Stimulated activated CD8-positive, alpha-beta memory T cell treated with anti-CD3 and anti-CD28 coated beads, Interleukin-15, amount 100 ng/mL, for 24 hours (primary cell): ENCODE measurements at places on chromosomes 11 and 22.

GRCh38 chr11:35082321-35083180 lies 56.4 kb upstream of the CD44 start:
- DNase-seq: peak; percentile 40

GRCh38 chr11:40125054-40125453 lies 1334.4 kb downstream of the LRRC4C start:
- DNase-seq: no peak

DNA sequence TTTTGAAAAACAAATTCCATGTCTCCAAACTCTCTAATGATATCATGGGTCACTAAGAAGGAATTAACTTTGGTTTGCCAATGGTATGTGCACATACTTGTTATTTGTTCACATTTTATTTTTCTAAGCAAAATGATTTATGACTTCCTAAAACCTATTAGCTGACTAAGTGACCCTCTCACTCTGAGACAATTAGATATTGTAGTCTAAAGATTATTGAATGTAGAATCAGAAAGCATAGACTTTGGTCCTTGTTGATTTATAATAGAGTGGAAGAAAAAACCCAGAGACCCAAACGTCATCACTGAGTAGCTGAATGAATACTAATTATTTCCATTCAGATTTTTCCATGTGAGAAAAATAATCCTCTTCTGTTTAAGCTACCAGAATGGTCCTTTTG lies 243.5 kb upstream of the ANO3 start:
- DNase-seq: no peak

GRCh38 chr22:20615021-20615420 lies 107.6 kb downstream of the MED15 start:
- no peak for DNase-seq

DNA sequence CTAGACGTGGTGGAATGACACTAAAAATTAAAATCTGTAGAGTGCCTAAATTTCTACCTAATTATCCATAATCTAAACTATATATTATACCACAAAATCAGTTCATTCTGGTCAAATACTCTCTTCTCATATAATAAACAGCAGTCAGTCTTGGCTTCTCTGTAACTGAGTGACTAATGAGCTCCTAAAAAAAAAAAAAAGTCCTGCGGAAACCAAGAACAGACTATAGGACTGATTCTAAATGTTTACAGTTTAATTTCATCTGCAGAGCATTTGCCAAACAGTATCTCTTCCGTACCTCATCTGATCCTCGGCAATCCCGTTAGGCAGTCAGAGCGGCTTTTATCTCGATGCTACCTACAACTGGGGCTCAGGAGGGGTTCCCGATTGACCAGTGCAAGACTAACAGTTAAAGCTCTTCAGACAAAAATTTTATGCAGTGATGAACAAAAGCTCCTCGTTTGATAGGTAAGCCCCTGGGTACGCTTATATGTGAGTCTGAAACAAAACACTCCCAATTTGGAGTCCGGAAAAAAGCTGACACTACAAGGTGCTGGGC lies 686 bp downstream of the KIF18A start:
- no peak for DNase-seq

GRCh38 chr11:103370076-103370475 lies 260.9 kb downstream of the DYNC2H1 start:
- no peak for DNase-seq

- no peak for DNase-seq
These were observed 193.5 kb downstream of the UVRAG start for GRCh38 chr11:76008474-76008873.

- no peak for DNase-seq
These were observed 65.0 kb downstream of the SLC36A4 start for GRCh38 chr11:93132836-93133235.

DNA sequence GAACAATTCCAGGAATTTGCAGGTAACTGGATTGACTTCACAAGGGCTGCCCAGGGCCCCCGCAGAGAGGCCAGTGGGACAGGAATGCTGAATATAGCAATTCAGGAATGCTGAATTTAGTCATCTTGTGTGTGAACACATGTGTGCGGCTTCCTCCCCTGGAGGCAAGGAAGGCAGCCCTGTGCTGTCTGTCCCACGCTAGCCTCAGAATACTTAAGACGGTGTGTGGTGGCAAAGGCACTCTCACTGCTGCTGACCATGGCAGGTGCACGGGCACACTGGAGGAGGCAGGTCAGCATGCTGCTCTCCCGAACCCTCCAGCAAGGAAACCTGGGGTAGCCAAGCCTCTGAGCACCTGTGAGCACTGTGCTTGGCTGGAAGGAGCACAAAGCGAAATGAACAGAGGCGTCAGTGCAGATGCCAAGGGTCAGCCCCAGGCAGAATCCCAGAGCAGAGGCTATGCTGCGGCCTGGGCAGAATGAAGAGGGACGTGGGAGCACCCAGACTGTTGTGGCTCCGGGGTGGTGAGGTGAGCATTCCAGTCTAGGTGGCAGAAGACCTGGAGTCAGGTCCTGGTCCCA lies 2.7 kb downstream of the GNAZ start:
- no peak for DNase-seq

DNA sequence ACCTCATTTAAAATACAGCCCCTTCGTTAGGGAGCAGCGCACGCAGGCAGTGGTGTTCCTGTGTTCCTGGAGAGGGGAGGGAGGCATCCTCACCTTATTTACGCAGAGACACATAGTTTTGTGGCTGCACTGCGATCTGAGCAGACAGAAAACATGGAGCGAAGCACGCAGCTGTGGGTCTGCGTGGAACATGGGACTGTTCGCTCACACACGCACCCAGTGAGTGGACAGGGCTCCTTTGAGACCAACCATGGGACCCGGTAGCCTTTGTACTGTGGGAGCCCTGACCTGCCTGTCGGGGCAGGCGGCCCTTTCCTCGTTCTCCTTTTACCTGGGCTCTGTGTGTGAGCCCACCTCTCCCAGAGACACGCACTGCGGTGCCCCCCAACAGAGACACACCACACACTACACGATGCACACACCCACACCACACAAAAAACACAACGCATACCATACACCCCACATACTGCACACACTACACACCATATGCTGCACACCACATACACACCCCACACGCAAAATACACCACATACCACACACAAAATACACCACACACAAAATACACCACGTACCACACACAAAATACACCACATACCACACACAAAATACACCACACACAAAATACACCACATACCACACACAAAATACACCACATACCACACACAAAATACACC lies 1245.7 kb downstream of the BRD1 start:
- DNase-seq: no peak

- no peak for DNase-seq
These were observed 174.2 kb downstream of the ETS1 start for GRCh38 chr11:128412847-128413791.

- DNase-seq: no peak
These were observed 4.7 kb downstream of the UCP3 start for GRCh38 chr11:74004046-74004695.

DNA sequence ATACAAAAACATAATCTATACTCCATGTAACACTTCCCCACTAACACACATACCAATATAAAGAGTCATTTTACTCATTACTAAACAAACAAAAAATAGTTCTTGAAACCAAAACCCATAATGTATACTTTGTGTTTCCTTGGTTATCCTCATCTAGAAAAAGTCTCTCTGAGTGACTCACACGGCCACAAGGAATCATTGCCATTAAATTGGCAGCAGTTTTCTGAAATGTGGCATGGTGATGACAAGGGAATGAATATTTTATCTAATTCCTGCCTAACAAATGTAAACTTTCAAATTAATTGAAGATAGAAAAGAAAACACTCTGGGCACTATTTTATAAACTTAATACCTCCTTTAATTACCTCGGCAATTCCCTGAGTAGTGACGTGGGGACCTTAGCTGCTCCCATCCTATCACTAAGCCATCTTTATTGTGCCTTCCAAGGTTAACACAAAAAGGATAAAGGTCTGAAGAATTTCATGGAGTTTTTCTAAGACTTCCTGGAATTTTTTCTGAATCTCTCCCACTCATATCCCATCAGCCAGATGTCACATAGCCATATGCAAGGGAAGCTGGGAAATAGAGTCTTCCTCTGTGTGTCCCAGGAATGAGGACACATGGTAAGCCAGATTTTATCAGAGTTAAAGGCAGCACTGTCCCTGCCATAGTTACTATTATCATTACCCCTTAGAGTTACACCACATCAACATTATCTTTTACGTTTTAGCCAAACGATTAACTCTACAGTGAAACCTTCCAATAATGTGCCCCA lies 857.2 kb upstream of the TENM4 start:
- no peak for DNase-seq

DNA sequence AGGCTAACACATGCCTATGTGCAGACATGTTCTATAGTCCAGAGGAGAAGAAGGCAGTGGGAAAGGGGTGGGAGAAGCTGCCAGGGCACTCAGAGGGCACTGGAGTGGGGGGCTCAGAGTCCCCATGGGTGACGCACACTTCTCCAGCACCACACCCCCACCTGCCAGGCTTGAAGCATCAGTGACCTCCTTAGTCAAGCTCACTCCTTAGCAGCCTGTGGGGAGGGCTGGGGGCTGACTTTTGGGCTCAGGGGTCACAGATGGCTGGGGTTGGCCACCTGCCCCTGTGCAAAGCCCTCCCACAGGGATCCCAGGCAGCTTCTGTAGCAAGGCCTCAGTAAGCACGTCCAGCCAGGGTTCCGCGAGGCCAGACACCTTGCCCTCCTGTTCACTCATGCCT lies 18.8 kb downstream of the TRIM29 start:
- DNase-seq: no peak

DNA sequence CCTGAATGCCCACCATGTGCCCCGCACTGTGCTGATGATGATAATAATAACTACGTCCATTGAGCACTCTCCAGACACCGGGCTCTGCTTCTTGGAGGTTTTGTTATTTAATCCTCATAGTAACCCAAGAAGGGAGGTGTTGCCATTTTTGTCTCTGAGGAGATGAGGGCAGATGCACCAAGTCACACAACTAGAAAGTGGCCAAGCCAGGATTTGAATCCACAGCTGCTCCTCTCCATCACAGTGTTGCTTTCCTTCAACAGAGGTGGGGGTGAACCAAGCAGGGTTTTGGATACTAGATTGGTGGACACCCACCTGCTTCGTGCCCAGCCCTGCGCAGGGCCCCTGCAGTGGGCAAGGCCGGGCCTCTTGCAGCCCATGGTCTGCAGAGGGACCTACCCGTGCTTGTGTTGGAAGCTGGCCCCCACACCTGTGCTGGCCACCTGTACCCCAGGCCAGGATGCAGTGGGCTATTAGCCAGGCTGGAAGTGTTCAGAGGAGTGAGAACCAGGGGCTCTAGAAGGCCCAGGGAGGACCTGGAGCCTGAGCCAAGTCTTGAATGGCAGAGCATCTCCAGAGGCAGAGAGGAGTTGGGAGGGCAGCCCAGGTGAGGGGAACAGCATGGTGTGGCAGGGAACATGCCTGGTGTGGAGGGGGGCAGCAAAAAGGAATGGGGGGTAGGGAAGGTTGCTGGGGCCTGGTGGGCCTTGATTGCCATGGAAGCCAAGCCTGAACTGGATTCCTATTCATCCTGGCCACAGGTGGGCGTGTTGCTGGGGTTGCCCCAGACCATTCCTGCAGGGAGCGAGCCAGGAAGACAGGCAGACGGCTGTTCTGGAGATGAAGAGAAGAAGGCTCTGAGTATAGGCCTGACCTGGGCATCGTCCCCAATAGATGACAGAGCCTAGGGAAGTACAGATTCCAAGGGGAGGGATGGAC lies 2.7 kb upstream of the DPP3 start:
- no peak for DNase-seq

- DNase-seq: no peak
These were observed 11.4 kb downstream of the DNAL4 start for GRCh38 chr22:38782402-38783094.

DNA sequence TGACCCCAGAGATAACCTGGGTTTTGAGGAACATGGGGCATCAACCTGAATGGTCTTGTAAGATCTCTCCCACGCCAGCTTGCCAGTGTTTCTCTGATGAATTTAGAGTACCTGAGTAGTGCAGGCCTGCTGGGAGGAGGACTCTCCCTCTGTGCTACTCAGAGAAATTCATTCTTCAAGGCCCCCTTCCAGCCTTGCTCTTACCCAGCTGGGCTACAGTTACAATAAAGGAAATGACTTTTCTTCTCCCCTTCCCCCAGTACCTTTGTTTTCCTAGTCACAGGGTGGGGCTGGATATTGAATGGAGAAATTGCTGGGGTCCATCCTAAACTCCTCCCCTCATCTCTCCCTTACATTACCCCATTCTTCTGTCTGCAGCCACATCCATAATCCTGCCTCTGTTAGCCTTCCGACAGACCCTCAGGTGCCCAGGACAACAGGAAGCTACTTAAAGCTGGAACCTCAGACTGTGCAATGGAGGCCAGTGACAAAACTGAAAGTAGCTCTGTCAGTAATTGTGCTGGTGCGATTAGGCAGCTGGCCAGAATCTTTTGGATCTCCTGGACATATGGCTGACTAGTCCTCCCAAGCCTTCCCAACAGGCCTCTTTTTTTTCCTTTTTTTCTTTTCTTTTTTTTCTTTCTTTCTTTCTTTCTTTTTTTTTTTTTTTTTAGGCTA lies 17.4 kb downstream of the LIMK2 start:
- no peak for DNase-seq

- no peak for DNase-seq
These were observed 30.7 kb downstream of the WEE1 start for GRCh38 chr11:9604134-9604533.

GRCh38 chr11:68266121-68266891 lies 5.5 kb downstream of the C11orf24 start:
- no peak for DNase-seq
